Type B pancreatic cell (in vitro differentiated cells): ENCODE measurements at places on chromosomes 16 and 17. TPM values are rescaled to one million over a fixed set of nuclear protein-coding genes. Genes with fewer than 3 reads are reported as not detected.

The MPP2 gene
- total RNA-seq = 5.2 and 18.5 TPM in 2 replicates

The EIF5A gene
- 454 and 510 TPM in 2 replicates for total RNA-seq

The C1QTNF8 gene
- not detected in 2 replicates for total RNA-seq

GRCh38 chr17:59409336-59410048 is 78.0 kb downstream of the YPEL2 start:
- DNase-seq = no peak

- no peak for DNase-seq
Measured at GRCh38 chr16:84718-85406, 6.8 kb downstream of the MPG start.
